WTC11 (cell line): ENCODE measurements at places on chromosomes 7 and 10.

DNA sequence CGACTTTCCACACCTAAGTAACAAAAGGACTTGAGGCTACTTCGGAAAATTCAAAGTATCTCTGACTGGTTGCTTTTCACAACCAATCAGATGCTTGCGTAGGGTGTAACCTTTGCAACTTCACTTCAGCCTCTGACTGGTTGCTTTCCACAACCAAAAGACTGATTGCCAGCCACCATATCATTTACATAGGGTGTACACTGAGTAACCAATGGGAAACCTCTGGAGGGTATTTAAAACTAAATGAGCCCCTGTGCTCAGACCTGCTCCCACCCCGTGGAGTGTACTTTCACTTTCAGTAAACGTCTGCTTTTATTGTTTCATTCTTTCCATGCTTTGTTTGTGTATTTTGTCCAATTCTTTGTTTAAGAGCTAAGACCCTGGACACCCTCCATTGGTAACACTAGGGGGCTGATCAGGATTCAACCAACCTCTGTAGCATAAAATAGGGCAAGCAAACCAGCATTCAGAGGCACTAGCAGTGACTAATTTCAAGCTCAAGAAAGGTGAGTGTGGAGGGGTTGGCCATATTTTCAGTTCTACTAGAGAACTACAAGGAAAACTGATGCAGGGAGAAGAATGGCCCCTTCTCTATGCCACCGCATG, 390.8 kb downstream of the POM121L12 start:
- DNase-seq = no peak

DNA sequence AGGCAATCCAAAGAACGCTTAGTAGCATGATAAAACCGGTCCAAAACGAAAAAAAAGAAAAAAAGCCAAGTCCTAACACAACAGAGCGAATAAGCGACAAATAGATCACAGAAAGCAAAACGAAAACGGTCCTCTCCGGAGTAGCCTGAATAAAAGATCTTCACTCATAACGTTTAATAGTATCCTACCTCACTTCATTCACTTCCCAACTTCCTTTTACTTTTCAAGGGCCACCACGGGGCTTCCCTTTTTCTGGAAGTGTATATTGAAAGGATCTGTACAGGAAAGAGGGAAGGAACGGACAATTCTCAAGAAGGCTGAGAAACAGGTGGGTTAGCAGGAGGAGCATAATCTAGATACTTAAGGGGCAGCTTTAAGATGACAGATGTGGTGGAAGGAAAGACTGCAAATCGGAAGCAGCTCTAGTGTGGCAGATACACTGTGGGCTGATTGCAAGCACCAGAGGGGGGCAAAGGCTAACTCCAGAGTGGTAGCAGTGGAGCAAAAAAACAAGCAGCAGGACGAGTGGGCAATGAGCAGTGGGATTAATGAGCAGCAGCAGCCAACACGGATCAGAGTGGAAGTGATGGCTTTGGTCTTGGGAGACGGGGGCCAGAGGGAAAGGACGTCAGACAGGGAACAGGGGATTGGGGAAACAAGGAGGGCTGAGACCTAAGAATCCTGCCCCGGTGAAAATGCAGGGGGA, 866 bp downstream of the CNOT4 start:
- no peak for DNase-seq

DNA sequence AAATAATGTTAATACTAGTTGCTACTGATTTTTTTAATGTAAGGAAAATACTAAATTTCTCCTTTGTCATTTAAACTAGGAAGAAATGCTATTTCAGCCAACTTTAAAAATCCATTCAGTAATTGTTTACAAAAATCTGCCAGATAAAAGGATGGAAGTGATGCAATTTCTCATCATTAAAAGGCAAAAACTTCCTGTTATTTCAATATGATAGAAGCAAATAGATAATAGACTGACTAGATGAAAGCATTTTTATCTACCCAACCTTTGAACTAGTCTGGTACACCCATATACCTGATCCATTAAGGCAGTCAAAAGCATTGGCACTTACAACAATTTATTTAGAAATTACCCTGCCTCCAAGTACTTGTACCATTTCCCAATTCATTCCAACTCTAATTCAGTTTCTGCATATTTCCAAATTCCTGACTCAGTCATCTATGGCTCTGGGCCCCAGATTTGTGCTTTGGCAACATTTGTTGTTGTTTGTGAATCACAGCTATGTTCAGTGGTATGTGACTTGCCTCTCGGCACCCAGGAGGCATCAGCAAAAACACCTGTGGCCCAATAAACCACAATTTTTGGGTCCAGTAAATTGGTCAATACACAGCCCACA, 482.6 kb upstream of the SEMA3A start:
- no peak for DNase-seq

DNA sequence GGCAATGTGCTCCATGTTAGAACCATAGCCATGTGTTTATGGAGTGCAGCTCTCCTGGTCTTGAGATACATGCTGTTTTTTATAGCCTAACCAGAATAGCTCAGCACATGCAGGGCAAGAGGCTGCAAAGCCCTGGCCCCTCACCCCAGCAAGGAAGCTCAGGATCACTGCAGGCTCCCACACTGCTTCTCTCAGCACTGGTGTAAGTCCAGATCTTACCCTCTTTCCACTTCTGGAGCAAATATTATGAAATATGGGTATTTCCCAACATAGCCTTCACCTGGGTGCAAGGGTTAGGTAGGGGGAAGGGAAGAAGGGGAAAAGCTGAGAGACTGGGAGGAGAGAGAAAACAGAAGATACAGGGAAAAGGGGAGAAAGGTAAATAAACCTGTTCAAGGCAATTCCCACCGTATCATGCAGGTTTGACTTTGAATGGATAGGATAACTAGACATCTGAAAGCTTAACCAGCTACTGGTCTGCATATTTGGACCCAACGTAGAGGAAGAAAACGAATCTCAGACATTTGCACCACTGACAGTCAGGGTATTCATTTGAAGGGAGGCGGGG, 19.7 kb downstream of the SKIDA1 start:
- no peak for DNase-seq

GRCh38 chr10:5951721-5952407, 25.5 kb downstream of the IL15RA start:
- DNase-seq = no peak

DNA sequence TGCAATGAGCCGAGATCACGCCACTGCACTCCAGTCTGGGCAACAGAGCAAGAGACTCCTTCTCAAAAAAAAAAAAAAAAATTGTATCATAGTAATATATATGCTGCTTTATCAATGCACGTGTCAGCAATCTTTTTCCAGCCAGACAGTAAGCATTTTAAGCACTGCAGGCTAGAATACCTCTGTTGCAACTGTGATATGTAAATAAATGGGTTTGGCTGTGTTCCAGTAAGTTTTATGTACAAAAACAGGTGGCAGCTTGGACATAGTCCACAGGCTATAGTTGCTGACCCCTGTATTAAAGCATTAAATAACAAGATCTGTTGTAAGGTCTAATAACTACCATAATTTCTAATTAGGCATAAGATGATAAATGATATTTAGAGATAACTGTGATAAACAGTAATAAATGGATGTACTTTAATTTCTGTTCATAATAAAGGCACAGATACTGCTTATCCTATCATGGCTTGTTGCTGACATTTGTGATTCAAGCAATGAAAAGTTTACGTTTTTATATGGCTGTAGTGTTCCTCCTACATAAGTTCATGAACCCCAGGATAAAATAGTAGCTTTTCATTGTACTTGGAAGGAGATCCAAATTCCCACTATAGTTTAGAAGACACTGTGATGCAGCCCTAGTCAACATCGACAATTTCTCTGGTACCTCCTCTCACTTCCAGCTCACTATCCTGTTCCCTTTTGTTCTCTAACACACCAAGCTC, 161.4 kb downstream of the ELMO1 start:
- no peak for DNase-seq

DNA sequence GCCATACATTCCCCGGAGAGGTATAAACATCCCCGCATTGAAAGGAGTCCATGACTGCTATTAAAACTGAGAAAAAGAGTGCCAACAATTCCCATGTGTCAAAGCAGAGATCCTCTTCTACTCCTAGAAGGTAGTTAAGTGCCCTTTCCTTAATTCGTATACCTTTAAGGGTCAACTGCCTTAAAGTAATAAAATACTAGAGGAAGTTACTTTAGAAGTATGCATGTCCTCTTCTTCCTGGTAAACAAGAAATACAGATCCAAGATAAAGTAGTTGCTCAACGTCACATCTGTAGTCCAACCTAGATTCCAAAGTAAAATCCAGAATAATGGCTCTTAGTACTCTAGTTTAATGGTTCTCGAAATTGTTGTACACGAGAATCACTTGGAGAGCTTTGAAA, 1.5 kb upstream of the TSPAN12 start:
- DNase-seq = no peak

- no peak for DNase-seq
Observed at GRCh38 chr10:122515022-122515424, 45.5 kb upstream of the DMBT1 start.

GRCh38 chr10:6025683-6026255, 36.4 kb downstream of the IL2RA start:
- no peak for DNase-seq

DNA sequence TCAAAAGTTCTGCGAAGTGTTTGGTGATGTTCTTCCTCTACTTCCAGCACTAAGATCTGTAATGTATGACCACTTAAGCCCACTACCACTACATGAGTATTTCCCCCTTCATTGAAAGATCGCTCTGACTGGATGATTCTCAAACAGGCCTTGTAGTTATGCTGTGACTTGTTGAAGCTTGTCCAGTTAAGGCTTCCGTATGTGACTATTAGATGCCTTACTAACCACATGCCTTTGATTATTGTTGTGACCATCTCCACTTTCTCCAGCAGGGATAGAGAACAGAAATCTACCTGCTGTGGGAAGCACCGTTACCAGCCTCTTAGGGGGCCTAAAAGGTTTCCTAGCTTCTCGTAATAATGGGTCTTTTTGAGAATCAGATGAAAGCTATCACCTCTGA, 81.1 kb downstream of the NOC3L start:
- DNase-seq = no peak

DNA sequence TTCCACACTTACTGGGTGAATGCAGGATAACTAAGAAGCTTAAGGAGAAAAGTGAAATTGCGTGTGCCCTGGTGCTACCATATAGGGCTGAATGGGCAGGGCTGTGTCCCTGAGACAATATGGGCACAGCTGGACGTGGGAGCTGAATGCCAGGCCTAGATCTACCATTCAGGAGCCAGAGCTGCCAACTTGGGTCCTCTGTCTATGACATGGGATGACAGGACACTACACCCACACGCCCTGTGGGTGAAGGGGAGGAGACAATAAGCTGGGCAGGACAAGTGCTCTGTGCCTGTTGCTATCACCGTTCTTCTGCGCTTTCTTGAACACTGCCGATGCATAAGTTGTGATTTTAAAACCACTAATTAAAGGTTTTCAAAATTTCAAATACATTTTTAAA, 293.9 kb downstream of the TNS3 start:
- DNase-seq = no peak

DNA sequence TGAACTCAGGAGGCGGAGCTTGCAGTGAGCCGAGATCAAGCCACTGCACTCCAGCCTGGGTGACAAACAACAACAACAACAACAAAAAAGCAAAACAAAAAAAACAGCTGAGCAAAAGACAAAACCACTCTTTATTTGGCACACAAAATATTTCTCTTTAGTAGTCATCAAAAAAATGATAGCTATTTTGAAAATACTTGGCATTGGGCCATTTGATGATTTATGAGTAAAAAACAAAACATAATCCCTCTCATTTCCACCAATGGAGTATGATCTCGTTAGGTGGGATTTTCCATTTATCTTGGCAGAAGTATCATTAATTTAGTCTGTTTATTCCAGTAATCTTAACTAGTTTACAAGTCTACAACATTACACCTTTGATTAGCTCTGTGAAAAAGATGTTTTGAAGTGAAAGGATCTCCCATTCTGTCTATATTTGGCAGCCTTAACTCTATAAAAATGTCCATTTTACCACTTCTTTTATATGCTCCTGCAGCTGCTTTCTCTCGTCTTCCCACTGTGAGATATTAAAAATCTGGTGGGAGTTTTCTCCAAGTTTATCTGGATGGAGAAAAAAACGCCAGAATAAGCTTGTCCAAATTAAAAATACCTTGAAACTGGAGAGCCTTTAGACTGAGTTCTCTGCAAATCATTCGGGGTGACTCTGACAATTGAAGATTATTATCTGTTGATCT, 58.8 kb upstream of the AGMO start:
- no peak for DNase-seq

DNA sequence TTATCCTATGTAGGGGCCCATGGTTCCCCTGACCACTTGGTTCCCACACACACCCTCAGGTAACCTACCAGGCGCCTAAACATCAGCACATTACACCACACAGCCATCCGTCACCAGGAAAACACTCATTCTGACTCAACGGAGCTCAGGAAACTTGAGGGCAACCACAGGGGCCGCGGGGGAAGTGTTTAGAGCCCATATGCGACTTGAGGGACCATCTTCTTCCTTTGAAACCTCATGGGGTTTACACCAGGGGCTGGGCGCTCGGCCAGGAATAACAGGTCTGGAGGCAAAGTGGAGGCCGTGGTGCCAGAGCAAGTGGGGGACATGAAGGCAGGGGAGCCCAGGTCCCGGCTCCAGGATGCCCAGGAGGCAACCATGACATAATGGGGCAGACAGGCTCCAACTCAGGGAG, 1.5 kb downstream of the STX1A start:
- no peak for DNase-seq

DNA sequence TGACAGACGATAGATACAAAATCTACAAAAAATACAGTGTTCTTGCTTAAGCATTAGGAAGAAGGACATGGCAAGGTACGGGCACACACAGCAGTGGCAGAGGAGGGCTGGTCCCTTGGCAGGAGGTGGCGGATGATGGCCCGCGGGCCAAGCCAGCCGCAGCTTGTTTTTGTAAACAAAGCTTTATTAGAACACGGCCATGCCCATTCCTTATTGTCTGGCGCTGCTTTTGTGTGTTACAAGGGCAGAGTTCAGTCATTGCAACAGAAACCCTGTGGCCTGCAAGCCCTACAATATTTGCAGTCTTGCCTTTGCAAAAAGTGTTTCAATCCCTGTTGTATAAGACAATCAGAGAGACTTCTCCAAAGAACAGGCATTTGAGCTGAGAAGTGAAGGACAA, 30.7 kb downstream of the FGFR2 start:
- DNase-seq = no peak

GRCh38 chr7:20216406-20217036, 663 bp downstream of the MACC1 start:
- no peak for DNase-seq

DNA sequence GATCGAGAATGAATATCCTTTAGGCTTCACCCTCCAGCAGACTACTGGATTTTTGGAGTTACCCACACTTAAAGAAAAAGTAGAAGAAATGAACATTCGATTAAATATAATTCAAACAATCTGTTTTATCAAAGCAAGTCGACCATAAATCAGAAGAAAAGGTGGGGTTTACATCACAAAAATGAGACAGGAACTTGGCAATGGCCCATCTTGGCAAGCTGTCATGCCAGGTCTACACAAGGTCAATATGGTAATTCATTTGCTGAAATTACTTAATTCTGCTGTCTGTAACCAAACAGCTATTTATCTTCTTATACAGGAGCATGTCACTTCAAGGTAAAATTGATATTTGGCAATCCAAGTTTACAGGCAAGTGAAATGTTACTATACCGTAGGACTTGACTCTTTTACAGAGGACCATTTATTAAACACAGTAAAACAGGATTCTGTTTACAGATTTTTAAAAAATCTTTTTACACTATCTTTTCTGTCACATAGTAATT, 640.6 kb upstream of the NRP1 start:
- DNase-seq = no peak
